8988T (cell line): ENCODE measurements at places on chromosomes 2 and 18.

DNA sequence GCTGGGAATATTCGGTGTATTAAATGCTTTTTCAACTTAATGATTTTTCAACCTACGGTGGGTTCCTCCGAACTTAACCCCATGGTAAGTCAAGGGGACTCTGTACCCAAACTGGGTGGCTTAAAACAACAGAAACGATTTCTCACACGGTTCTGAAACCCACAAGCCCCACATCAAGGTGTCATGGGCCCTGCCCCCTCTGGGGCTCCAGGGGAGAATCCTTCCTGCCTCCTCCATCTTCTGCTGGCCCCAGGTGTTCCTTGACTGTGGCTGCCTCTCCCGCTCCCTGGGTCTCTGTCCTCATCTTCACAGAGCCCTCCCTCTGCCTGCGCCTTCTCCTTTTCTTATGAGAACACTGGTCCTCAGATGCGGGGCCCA lies 301.3 kb upstream of the SALL3 start:
- no peak for DNase-seq

GRCh38 chr2:73290049-73290839 lies 3.1 kb downstream of the EGR4 start:
- no peak for DNase-seq

GRCh38 chr2:189528617-189529016 lies 52.0 kb downstream of the SLC40A1 start:
- DNase-seq = no peak

DNA sequence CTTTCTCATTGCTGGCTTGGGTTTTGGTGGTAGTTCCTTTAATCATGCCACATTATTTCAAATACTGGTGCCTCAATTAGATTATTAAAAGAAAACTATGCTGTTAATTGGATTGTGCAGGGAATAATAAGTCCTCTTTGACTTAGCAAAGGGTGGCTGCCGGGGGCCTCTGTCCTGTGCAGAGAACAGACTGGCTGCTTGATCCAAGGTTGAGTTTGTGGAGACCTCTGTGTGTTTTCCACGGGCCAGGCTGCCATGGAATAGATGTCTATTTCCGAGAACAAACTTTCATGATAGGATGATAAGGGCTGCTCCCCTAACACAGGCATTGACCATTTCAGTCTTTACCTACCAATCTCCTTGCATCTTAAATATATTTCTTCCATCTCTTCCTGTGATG lies 30.4 kb upstream of the OTOS start:
- no peak for DNase-seq

GRCh38 chr2:10835052-10835970 lies 22.7 kb upstream of the PDIA6 start:
- peak; percentile 73 for DNase-seq

GRCh38 chr2:16326711-16327300 lies 338.8 kb downstream of the CYRIA start:
- no peak for DNase-seq

DNA sequence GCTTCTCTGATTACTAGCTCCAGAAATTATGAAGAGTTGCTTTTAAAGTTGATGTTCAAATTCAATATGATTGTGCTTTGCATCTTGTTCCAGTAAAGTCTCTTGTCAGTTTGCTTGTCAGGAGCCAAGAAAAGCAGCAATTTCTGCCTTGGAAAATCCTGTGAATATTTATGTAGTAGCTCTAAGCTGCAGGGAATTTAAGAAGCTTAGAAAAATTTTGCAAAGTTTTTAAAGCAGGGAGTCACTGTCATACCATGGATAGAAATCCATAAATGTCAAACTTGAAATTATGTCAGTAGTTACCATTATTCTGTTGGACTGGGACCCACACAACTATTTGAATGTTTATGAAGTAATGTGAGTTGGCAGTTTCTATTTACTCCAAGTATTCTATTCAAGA lies 169.3 kb downstream of the TMEM200C start:
- DNase-seq = no peak

- no peak for DNase-seq
Observed at GRCh38 chr2:189232759-189233406, 53.3 kb upstream of the COL5A2 start.

- peak; percentile 1 for DNase-seq
Observed at GRCh38 chr2:109379507-109379906, 234.3 kb downstream of the SEPTIN10 start.

- no peak for DNase-seq
Observed at GRCh38 chr2:109702250-109702985, 88.3 kb downstream of the SOWAHC start.

- no peak for DNase-seq
Observed at GRCh38 chr2:168008646-168009195, 238.7 kb downstream of the STK39 start.

- no peak for DNase-seq
Observed at GRCh38 chr2:18932853-18933252, 343.5 kb upstream of the NT5C1B start.

DNA sequence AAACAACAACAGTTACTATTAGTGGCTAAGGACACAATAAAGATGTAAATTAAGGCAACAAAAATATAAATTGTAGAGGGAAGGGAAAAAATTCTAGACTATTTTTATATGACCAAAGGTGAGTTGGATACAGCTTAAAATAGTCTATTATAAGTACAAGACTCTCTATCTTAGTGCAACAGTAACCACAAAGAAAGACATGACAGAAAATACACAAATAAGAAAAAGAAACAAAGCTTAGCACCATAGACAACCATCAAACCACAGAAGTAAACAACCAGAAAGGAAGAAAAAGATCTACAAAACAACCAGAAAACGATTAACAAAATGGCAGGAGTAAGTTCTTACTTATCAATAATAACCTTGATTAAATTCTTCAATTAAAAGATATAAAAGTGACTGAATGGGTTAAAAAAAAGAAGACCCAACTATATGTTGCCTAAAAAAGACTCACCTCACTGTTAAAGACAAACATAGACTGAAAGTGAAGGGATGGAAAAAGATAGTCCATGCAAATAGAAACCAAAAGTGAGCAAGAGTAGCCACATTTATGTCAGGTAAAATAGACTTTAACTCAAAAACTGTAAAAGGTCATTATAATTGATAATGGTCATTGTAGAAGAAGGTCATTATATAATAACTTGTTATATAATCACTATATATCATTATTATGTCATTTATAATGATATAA lies 62.5 kb downstream of the USP40 start:
- no peak for DNase-seq
